NCI-H146 (cell line): ENCODE measurements at places on chromosomes 16 and 17.

DNA sequence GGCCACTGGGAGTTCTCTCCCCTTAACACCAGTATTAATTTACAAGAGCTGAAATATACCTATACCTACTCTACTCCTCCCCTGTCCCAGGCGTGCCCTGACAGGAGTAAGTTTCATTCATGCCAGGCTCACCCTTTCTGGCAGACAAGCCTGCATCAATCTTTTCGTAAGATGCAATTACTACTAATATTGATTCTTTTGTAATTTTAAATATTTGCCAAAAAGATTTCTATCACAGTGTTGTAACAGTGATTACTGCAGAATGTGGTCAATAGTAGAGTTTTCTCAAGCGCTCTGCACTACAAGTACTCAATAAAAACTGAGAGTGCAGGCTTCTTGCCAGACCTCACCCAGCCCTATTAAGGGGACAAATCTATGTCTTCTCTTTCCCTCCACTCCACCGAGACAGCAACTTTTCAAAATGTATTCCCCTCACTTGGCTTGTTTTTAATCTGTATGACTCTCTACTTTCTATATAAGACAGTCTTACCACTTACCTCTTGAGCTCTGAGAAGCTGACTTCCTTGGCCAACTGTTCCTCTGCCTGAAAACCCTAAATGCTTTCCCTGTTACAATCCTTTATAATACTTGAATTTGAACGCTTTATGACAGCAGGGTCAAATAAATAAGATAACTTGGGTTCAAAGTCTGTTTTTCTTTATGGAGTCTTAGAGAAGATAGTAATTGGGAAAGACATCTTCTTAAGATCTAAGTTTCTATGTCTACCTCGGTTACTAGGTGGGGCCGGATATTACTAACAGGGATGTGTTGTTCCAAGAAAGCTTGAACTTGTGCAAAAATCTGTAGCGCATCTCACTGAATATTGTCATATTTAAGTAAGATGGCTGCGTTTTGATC, at the start of gene TMIGD1:
Gene TMIGD1 (minus strand): TSS at position 555 of the 858 bp plus-strand sequence. CDS start 1,924 bp downstream, outside the sequence.
- DNase-seq, result no peak

GRCh38 chr17:2087597-2088211, 32.8 kb downstream of the HIC1 start:
- DNase-seq, result no peak

- DNase-seq, result peak; percentile 51
Measured at GRCh38 chr17:79835953-79836509, 3.2 kb downstream of the CBX4 start.

DNA sequence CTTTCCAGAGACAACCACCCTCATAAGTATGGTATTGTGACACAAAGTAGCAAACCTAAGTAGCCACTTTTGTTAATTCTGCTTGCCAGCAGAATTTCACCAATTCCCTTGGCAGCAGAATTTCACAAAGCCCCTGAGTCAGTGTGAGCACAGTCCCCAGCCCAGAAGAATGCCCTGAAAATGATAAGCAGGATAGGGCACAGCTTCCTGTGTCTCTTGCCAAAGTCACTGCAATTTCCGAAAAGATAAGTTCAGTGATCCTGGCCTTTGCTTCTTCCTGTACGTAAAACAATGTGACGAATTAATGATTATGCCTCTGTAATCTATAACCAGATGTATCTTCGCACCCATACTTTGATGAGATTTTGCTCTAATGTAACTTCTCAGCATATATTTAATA, 16.0 kb upstream of the WIPF2 start:
- DNase-seq, result no peak

GRCh38 chr17:4482338-4483011, 16.2 kb upstream of the SPNS2 start:
- no peak for DNase-seq

- DNase-seq, result no peak
Measured at GRCh38 chr16:26500326-26500725, 566.4 kb upstream of the C16orf82 start.

- DNase-seq, result no peak
Measured at GRCh38 chr17:4582691-4583090, 1.6 kb upstream of the SMTNL2 start.

GRCh38 chr17:35972945-35973332, 8.4 kb downstream of the CCL16 start:
- no peak for DNase-seq

- DNase-seq, result no peak
Measured at GRCh38 chr17:44559634-44560554, 2.6 kb downstream of the FZD2 start.

DNA sequence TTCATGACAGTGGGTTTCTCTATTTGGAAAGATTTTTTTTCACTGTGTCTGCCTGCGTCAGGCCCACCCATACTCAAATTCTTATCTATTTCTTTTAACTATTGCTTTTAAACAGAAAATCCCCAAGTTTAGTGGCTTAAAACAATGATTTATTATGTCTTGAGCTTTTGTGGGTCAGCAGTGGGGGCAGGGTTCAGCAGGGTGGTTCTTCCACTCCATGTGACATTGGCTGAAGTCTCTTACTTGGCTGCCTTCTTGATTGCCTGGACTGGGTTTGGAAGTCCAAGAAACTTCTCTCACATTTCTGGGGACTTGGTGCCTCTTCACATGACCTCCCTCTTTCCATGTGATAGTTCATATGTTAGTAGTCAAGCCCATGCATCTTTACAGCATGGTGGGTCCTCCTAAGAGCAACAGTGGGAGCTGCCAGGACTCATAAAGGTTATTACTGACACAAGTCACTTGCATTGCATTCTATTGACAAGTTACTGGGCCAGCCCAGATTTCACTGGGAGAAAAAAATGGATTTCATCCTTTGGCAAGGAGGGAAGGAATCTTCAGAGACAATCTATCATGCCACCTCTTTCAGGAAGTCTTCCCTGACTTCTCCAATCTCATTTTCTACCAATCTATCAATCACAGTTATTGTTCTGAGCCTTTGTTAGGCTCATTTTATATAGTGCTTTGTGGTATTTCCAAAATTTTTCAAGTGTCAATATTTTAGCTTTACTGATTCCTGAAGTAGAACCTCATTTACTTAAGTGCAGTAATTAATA, 436.1 kb downstream of the XYLT1 start:
- no peak for DNase-seq

DNA sequence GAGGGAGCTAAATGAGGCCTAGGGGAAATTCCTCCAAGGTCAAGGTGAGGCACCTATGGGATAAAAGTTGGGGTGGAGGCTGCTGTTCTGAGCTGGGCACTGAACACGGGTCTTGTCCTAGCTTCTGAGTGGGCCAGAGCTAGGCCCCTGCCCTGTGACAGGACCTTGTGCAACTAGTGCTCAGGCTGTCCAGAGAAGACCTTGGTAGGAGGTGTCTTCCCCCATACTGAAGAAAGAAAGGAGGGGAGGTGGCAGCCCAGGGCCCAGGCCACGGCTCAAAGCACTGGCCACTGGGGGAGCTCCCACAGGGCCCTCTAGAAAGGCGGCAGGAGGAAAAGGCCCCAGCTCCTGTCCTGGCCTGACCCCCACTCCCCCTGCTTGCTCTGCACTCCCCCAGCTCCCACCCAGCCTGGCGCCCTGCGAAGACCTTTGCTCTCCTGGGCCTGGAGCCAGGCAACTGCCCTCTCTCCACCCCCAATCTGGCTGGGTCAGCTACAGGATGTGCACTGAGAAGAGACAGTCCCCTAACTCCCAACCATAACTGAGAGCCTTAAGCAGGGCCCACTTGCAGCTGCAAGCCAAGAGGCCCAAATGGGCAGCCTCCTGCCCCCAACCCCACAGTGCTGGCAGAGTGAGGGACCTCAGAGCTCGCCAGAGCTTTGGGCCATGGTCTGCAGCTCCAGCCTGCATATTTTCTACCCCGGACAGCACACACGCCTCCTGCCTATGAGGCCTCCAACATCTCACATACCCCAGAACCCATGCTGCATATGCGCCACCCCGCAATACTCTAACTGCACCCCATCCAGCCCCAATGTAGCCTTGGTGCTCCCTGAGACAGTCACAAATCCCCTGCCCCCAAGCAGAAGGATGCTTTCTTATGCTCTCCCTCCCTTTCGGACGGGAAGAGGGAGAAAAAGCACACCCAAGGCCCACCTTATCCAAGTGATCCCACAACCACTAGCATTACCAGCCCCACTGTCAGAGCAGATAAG, 15.3 kb downstream of the HSD11B2 start:
- no peak for DNase-seq

DNA sequence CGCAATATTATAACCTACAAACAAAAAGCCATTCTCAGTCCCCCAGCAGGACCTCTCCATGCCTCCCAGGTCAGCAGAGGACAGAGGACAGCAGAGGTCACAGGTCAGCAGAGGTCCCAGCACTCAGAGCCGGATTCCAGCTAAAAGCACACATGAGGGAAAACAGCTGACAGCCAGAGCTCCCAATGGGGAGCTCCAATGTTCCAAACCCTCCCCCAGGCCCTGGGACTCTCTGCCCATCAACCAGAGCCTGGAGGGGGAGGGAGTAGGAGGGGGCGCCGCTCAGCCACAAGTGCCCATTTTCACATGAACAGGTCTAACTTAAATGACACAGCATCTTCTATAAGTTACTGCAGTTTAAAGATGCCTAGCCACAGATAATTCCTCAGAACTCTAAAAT, 77.5 kb downstream of the ANKRD11 start:
- no peak for DNase-seq

DNA sequence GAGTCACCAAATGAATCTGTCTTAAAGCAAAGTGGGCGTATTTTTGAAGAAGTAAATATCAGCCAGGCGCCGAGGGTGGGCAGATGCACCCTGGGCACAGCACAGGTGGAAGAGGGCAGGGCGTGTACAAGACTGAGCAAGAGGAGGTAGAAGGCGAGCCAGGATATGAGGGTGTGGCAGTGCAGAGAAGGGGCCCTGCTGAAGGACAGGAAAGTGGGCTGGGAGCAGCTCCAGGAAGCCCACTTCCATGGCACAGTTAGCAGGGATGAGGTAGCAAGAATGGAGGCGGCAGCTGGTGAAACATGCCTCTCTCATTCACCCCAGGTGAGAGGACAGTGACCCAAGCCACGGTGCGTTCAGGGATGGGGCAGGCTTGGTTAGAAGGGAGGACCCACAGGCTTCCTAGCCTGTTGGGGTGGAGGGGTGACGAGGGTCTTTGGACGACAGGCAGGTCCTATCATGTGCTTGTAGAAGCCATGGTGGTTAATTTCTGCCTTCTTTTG, 149.3 kb downstream of the CLEC16A start:
- DNase-seq, result no peak

DNA sequence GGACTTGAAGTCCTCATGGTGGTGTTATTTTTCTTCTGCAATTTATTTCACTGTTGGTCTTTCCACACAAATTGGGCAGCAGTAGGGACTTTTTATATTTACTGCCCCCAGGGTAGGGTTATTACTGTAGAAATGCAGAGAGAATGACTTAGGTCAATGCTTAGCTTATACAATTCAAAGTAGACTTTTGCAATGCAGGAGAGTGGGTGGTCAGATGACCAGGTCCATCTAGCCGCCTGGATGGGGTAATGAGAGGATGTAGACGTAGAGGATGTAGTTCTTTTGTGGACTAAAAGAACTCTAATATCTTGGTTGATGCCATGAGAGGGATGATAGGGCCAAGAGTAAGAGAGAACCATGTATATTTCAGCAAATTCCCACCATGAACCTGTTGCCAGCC, 2.7 kb upstream of the KRTAP17-1 start:
- no peak for DNase-seq

DNA sequence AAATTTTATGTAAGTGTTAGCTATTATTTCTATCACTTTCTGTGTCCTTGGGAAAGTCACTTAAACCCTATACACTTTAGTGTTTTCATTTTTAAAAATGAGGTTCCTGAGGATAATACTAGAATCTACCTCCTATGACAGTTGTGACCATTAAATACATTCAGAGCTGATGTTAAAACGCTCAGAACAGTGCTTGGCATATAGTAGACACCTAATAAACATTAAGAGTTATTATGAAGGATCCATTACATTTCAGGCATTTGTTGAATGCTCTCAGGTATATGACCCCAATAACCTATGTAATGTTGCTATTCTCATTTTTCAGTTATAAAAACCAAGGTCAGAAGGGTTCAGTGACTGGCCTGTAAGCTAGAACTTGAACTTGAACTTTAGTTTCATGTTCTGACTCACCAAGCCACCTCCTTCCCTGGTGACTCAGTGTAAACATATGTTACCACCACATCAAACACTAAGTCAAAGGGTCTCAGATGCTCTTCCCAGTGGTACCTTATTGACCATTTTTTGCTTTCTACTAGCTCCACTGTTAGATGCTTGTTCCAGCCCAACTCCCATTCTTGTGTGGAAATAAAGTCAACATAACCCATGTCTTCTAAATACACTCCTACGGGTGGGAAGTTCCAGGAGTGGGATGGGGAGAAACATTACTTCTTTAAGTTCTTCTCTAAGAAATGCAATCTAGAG, 47.6 kb downstream of the HSD17B2 start:
- DNase-seq, result no peak

GRCh38 chr17:13981881-13982280, 87.4 kb upstream of the COX10 start:
- no peak for DNase-seq

- DNase-seq, result no peak
Measured at GRCh38 chr17:77383613-77384608, 243.1 kb downstream of the SEC14L1 start.

- no peak for DNase-seq
Measured at GRCh38 chr17:43719578-43719977, 39.0 kb downstream of the SOST start.

- DNase-seq, result no peak
Measured at GRCh38 chr17:75345514-75346167, 56.4 kb upstream of the SLC25A19 start.

DNA sequence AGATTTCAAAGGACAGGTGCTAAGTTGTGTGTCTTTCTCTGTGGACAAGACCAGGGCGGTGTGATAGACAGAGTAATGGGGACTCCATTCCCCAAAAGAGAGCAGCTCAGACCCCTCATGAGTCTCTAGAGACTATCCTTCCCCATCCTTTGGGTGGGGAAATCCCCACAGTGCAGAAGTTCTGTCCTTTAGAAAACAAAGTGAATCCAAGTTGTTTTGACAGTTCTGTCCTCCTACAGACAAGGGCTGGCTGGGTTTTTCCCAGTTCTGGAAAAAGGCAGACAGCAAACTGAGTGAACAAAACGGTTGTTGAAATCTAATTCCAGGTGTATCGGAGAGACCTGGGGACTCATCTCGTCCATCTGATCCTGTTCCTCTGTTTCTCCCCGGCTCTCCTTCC, 11.0 kb upstream of the HAS3 start:
- DNase-seq, result no peak

GRCh38 chr16:28155293-28155692, 56.5 kb downstream of the XPO6 start:
- DNase-seq, result peak; percentile 28

DNA sequence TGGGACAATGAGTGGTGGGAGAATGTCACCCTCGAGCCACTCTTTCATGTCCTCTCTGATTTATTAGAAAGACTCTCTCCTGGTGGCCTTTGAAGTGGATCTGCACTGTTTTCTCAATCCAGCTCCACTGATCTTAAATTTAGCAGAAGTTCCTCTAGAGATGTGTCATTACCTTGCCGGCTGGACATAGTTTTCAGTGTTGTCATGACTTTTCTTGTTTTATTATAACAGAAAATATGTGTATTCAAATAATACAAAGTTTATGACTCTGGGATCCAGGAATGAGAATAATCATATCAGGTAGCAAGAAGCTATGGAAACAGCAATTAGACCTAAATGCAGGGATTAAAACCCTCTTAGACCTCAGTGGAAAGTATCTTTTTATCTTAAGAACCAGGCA, 247.5 kb upstream of the ELAC2 start:
- no peak for DNase-seq
